ENCODE measurements at places on chromosomes 7 and 10.

GRCh38 chr10:51926337-51926736 is 226.9 kb upstream of the CSTF2T start:
- DNase-seq, result no peak

DNA sequence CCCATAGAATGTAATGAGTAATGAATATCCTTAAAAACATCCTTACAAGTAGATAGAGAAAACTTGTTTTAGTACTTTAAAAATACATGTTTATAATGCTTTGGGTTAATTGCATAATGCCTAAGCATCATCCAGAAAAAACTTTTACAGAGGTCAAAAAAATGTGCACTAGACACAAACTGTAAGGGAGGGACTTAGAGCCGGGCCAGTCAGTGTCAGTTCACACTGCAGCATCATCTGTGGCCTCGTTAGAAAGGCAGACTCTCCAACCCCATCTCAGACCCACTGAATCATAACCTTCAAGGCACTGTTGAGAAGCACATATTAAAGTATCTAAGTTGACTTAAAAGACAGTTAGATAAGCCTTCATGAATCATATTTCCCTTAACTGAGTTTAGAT is 230.1 kb upstream of the PRPS1L1 start:
- DNase-seq, result no peak

GRCh38 chr10:71132321-71132810 is 80.0 kb upstream of the UNC5B start:
- DNase-seq, result no peak

- DNase-seq, result no peak
These were observed 82.3 kb upstream of the FAM20C start for GRCh38 chr7:109898-110556.

DNA sequence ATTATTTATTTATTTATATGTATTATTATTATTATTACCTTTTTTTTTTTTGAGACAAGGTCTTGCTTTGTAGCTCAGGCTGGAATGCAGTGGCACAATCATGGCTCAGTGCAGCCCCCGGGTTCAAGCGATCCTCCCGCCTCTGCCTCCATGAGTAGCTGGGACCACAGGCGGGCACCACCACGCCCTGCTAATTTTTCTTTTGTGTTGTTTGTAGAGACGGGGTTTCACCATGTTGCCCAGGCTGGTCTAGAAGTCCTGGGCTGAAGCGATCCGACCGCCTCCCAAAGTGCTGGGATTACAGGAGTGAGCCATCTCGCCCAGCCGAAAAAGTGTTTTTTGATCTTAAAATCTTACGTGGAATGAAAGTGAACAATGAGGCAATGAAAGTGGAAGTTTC is 79.4 kb upstream of the C1GALT1 start:
- DNase-seq, result no peak

DNA sequence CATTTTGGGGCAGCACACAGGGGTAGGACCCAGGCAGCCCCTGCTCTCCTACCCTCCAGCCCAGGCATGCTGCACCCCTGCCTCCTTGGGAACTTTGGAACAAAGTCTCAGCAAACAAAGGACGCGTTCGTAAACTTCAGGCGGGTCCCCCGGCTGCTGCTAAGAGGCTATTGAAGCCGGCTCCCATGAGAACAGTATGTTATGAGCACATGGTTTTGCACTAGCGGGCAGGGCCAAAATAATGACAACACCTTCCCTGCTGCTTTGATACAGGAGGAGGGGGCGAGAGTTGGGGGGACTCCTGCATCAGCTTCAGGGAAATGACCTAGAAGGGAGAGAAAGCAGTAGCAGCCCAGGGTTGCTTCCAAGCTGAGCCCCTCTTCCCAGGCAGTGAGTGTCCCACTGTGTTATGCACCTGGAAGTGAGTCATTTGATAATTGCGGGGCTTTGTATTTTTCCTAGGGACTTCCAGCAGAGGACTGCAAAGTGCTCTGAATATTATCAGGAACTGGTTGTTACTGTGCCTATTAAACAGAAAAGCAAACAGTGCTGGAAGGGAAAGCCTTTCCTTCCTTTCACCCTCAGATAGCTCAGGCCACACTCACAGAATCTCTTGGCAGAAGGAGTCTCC is 6.9 kb downstream of the ITPRIP start:
- no peak for DNase-seq

- DNase-seq, result no peak
These were observed 111.2 kb upstream of the STEAP1B start for GRCh38 chr7:22610951-22611757.

GRCh38 chr7:147523056-147523455 is 1067.5 kb upstream of the C7orf33 start:
- DNase-seq, result no peak

DNA sequence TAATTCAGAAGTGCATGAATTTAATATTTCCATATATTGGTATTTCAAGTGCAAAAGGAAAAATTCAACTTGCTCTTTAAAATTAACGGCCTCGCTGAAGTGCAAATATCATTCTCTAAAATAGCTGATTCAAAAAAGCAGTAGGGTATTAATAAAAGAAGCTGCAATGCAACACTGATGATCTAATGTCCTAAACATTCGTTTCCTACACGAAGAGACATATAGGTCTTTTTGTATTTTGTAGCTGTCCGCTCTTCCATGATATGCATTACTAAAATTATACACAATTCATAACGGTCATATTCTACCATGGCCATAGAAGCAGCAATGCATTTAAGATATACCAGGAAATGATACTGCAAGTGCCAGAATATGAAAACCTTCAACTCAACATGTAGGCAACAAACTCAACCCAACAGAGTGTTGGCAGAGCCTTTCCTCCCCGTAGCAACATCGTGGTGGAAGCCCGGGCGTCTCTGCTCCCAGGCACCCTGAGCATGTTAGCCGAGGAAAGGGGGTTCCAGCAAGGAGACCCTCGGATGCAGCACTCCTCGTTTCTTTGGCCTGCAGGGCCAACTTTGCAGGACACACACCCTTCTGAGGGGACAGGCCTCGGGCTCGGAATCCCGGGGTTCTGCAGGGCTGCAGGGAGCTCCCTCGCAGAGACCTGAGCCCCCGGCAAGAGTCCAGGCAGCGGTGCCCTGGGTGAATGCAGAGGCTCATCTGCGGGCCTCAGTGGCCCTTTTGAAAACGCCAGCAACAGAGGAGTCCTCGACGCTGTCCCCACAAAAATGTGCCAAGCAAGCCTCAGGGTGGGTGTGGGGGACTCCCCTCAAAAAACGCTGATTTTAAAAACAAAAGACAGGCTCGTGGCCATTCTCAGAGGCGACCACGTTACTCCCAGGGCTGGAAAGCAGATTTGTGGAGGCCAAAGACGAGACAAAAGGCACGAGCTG is 1.6 kb downstream of the FAM171A1 start:
- DNase-seq, result no peak

DNA sequence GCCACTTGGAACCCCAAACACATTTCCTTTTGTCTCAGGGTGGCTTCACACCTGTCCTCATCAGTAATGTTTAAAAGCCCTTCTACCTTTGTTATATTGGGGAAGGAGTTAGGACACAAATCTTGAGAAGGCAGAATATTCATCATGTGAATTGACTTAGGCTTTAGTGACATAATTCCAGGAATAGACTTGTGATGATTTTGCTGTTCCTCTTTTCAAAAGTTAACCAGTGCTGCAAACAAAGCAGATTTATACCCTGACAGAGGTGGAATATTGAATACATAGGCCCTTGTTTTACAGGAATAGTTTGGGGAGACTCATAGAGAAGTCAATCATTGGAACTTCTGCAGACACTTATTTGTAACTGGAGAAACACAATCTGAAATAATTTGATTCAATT is 27.0 kb downstream of the ZNF786 start:
- no peak for DNase-seq

DNA sequence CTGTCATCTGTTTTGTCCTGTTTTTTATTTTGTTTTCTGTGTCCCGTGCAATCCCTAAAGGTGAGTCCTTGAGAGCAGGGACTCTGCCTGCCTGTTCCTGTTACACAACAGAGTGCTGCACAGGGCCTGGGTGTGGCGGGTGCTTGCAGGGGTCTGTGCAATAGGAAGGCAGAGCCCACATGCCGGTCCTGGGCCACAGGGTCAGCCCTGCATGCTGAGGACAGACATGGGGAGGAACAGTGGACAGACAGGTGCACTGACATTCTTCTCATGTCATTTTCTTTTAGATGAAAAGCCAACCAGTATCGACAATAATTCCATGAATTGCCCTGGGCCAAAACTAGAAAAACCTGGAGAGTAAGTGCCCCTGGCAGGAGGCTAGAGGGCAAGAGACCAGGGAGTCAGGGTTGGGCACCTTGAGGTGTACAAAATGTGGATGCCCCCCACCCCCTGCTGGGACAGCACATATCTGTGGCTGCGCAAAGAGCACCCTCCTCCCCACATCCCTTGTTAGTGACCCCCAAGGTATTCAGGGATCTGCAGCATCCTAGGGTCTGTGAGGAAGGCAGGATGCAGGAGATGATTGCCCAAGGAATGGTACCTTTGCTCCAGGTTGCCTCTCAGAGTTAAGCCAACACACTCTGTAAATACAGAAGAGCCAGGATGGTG is 19.9 kb downstream of the ANTXRL start:
- DNase-seq, result no peak

DNA sequence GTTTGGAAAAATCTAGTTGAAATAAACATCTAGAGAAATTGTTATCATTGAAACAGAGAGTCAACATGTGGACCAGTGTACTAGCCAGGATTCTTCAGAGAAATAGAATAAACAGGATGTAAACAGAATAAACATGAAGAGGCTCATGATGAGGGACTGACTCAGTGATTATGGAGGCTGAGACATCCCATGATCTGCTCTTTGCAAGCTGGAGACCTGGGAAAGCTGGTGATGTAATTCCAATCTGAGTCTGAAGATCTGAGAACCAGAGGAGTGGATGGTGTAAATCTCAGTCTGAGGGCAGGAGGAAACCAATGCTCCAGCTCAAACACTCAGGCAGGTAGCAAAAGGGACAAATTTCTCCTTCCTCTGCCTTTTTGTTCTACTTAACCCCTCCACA is 62.9 kb upstream of the FAM180A start:
- DNase-seq, result no peak

- no peak for DNase-seq
These were observed 2.1 kb upstream of the GUSB start for GRCh38 chr7:65983965-65984658.

DNA sequence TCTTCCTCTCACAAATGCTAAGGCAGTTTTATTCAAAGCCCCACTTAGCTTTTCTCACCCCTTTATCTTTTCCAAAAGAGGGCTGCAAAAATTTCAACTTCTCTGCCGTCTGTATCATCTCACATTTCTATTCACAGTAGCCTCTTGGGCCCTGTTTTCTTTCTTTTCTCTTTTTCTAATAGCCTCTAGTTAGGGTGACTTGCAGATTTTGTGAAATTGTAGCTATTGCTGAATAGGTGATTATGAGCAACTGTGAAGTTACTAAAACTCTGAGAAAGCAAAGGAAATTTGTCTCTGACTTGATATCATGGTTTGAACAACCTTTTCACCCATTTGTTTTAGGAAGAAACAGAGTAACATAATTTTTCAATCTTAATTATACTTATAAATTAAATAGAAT is 29.2 kb downstream of the EXOC4 start:
- no peak for DNase-seq

DNA sequence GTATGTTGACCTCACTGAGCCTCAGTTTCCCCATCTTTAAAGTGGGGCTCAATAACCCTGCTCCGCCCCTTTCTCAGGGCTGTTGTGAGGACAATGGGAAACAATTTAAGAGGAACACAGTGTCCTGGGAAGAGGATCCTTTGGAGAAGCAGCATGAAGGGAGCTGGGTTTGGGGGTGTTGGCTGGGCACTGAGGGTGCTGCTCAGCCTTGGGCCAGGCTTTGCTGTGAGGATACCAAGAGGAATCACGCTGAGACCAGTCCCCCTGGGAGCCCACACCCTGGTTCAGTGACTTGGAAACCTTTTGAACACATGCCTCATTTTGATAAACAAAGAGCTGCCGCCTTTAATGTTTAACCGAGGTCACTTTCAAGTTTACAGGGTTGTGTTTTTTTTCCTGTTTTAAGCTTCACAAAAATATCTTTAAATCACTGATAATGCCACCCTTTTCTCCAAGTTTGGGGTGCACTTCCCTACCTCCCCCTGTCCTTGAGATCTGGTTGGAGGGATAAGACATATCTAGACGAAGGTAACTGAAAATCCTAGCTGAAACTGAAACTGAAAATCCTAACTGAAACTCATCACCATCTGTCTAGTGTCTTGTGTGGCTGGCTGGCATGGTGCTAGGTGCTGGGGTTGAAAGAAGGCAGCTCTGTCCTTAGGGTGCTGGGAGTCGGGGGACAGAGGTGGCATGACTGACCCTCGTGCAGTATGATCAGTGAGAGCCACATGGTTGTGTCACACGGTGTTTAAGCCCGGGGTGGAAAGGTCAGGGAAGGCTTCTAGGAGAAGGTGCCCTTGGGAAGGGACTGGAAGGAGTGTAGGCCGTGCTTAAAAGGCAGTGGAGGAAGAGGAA is 27.7 kb downstream of the ZNF775 start:
- no peak for DNase-seq

DNA sequence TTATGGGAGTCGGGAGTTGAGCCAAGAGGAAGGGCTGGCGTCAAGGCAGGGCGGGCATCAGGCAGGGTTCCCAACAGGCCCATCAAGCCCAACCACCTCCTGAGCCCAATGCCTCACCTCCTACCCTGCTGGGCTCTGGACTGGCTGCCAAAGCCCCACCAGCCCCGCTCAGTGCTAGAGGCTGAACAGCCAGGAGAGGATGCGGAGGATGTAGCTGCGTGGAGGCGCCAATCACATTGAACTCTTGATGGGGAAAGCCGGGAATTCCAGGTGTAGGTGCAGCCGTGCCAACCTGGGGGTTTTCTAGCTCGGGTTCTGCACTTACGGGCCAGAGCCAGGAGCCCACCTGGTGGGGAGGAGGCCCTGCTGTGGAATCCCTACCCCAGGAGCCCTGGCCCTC is 12.9 kb downstream of the ATP5MF start:
- no peak for DNase-seq

- DNase-seq, result no peak
These were observed 27.8 kb upstream of the TNRC18 start for GRCh38 chr7:5451391-5451790.

DNA sequence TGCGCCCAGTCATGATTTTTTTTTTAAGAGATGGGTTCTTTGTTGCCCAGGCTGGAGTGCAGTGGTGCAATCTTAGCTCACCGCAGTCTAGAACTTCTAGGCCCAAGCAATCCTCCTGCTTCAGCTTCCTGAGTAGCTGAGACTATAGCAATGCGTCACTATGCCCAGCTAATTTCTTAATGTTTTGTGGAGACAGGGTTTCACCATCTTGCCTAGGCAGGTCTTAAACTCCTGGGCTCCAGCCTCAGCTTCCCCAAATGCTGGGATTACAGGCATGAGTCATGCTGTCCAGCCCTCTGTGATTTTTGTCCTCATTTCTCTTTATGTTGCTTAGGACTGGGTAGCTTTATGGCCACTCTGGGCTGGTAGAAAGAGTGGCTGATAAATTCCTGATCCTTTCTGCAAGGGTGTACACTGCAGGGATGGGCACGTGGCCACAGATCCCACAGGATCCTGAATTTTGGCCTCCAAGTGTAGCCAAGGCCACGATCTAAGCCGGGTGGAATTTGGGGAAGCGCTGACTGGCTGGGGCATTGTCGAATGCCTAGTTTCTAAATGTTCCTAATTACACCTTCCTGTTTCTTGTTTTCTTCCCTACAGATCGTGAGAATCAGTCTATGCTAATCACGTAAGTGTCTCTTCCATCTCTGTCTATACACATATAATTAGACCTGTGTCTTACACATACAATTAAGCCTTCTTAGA is 24.1 kb upstream of the MYH16 start:
- no peak for DNase-seq

All from stimulated activated CD8-positive, alpha-beta memory T cell treated with anti-CD3 and anti-CD28 coated beads, Interleukin-4, amount 100 ng/mL, for 4 hours (primary cell).